ENCODE measurements at places on chromosomes 12 and 14.

GRCh38 chr12:42130672-42131402, 13.8 kb downstream of the GXYLT1 start:
- peak; percentile 25 for DNase-seq

GRCh38 chr12:110668480-110669192, 20.3 kb downstream of the HVCN1 start:
- no peak for DNase-seq

GRCh38 chr12:111937429-111937828, 75.5 kb downstream of the TMEM116 start:
- DNase-seq, result no peak

GRCh38 chr14:43901911-43902673, 605.0 kb downstream of the FSCB start:
- no peak for DNase-seq

DNA sequence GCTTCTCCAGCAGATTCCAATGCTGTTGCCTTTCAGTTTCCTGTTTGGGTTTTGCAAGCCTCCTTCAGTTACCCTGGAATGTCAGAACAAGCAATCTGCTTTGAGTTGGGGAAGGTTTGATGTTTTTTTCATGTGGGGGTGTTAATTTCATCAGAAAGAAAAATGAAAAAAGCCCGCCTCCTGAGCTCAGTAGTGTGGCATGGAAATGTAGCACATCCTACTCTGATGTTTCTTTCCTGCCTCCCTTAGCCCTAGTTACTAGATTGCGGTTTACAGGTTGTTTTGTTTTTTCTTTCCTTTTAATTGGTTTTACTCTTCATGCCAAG, 22.6 kb downstream of the IFNG-AS1 start:
- DNase-seq, result no peak

DNA sequence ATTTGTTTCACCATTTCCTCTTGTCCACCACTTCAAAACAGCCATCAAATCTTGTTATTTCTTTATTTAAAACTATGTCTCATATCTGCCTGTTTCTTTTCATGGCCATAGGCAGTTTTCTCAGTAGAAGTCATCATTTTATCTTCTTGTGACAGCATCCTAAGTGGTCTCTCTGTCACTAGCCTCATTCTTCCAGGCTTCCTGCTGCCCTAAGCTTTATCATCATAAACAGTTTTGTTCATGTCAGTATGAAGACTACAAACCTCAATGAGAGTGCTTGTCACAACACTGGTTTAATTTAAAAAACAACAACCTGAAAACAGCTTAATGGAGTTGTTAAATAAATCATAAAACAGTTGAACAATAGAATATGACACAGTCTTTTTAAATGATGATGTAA, 387.8 kb upstream of the RPL10L start:
- no peak for DNase-seq

GRCh38 chr12:42571327-42572009, 18.1 kb downstream of the PRICKLE1 start:
- DNase-seq, result no peak

GRCh38 chr12:127307528-127307927, 959.4 kb upstream of the TMEM132C start:
- no peak for DNase-seq

DNA sequence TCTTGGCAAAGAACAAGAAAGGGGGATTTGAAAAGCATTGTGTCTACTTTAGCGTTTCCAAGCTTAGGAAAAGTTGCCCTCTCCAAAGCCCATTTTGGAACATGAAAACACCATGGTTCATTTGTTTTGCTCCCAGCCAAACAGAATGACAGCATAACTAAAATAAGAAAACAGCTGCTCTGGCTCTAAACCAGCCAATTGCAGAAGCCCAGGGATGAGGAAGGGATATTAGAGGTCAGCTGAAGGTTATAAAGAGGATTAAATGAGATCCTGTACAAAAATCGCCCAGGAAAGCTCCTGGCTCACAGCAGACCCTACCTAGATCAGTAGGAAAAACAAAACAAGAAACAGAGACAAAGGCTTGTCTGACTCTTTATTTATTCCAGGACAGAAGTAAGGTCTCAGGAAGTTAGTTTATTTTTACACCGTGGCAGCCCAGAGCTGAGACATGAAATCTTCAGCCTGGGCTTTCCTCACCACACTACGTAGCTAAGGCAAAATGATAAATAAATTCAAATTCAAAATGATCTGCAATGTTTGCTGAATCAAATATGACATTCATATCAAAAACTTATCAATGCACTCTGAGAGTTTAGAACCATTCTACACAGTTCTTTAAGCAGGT, 25.9 kb downstream of the SPX start:
- no peak for DNase-seq

GRCh38 chr12:96256672-96257361, 62.6 kb downstream of the ELK3 start:
- DNase-seq, result no peak

DNA sequence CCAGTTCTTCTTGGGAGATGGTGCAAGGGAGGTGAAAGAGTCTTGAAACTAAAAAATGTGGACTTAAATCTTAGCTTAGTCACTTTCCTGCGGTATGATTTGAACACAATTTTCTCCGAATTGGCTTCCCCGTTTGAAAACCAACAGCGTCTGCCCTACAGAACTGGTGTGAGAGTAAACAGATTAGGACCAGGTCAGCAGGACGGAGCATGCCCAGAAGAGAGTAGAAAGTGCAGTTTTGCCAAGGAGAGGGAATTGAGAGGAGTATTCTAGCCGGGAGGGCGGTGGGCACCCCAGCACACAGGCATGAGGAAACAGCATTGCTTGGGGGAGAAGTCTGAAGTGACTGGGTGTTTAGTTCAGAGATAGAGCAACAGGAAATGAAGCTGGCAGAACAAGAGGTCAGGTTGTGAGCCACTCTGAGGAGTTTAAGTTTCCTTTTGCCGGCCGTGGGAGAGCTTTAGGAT, 927.1 kb downstream of the VRK1 start:
- DNase-seq, result no peak

DNA sequence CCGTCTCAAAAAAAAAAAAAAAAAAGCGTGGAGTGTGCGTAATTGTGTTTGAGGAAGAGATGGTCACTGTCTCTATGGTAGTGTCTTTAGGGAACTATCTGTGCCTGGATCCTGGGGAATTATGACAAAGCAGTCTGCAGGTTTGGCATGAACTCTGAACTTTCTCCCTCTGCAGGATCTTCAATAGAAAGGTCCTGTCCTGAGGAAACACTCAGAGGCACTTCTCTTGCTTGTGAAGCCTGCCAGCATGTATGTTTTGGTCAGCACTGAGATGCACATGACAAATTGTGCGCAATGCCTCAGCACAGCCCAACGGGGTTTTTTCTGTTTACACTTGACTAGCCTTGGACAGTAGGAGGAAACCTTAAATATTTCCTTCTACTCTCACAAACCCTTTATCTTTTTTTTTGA, 46.6 kb downstream of the ATF7 start:
- peak; percentile 82 for DNase-seq

GRCh38 chr12:52860102-52860823, 11.5 kb upstream of the KRT78 start:
- peak; percentile 82 for DNase-seq
